ENCODE measurements at places on chromosomes 4 and X. TPM values are rescaled to one million over a fixed set of nuclear protein-coding genes. Genes with fewer than 3 reads are reported as not detected.

- no peak for DNase-seq
Measured at GRCh38 chrX:100296183-100296753, 113.8 kb downstream of the PCDH19 start.

DNA sequence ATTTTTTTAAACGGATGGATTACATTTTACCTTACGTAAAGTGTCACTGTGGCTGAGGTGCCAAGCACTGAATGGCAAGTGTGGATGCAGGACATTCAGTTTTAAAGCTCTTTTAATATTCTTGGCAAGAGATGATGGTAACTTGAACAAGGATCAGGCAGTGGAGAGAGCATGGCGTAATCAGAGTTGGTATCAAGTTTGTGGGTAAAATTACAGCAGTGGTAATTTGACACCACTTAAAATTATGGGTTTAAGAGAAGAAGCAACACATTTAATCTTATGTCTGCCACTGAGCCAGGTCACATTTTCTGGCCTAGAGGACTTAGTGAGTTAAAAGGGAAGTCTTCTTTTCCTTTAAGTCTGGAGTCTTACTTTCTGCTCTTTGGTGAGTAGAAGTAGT is 100.5 kb downstream of the NAA11 start:
- DNase-seq, result no peak

DNA sequence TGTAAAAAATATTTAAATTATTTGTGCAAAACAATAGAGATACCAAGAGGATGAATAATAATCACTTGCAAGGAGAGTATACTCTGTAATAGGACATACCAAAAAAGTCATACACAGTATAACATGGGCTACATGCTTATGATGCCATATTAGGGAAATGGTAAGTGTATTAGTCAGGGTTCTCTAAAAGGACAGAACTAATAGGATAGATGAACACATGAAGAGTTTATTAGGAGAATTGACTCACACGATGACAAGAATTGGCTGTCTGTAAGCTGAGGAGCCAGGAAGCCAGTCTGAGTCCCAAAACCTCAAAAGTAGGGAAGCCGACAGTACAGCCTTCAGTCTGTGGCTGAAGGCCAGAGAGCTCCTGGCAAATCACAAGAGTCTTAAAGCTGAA is 151.2 kb downstream of the DTHD1 start:
- DNase-seq, result no peak

GRCh38 chrX:34810916-34811315 is 131.7 kb upstream of the FAM47B start:
- no peak for DNase-seq

- DNase-seq, result peak; percentile 75
Measured at GRCh38 chr4:48906206-48907173, at the start of gene OCIAD2. Gene OCIAD2 (minus strand): TSS chr4:48906774. CDS start chr4:48904549, 2,225 bp downstream.

DNA sequence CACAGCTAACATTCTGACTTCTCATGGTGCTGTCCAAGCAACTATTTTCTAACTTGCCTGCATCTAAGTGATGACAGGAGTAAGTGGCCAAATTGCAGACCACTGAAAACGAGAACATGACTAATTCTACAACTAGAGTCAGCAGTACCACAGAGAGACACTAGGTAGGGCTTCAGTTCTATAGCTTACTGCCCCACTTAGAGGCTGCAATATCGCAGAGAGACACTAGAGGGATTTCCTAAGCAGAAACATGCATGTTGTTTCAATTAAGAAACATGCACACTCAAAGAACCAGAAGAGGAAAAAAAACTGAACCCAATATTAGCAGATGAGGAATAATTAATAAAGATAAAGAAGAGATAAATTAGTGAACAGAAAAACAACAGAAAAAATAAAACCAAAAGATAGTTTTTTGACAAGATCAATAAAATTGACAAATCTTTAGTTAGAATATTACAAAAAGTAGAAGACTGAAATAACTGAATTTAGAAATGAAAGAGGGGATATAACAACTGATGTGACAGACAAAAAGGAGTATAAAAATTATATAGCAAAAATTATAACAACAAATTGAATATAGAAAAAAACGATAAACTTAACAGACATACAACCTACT is 100.8 kb downstream of the SPIN4 start:
- peak; percentile 21 for DNase-seq

DNA sequence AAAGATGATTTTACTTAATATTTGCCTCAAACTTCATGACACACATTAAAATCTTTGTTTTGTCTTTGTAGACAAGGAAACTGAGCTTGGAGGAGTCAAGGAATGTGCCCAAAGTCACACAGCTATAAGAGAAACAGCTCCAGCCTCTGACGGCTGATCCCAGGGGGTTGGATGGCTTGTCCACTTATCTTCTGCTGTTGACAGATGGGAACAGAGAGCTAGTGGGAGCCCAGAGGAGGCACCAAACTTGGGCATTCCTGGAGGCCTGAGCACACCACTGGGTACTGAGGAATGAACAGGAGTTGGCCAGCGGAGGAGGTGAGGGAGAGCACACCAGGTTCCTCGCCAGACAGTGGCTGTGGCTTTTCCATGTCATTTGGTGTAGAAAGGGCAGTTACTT is 56.4 kb upstream of the GPR78 start:
- DNase-seq, result no peak

DNA sequence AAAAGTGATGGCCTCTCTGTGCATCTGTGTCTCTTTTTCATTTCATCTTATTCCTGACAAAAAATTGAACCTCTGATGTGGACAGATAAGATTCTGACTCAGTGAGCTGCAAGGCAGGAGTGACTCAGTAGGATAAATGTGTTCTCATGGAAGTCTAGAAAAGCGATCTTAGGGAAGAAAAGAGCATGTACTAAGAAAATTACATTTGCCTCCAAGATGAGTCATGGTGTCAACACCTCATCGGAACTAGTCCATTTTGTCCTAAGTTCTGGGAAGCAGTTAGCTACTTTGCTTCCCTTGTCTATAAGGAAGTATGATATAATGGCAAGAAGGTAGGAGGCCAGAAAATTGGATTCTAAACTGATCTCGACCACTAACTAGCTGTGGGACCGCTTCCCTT is 83.5 kb upstream of the AFF2 start:
- no peak for DNase-seq

DNA sequence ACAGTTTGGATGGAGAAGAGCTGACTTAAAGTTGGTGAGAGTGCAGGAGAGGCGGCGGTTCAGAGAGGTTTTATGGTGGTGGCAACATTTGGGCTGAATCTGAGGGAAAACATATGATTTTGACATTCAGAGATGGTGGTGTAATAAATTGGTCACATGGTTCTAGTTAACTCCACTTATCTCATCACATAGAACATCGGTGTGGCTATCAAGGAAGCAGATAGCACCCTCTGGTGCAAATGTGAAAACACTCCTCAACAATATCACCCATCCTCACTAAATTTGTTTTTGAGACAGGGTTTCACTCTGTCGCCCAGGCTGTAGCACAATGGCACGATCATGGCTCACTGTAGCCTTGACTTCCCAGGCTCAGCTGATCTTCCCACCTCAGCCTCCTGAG is 28.8 kb downstream of the SUPT20HL2 start:
- no peak for DNase-seq

GRCh38 chrX:50721764-50722521 is 92.1 kb downstream of the SHROOM4 start:
- DNase-seq, result no peak

SLC6A14 gene
- polyA plus RNA-seq, result not detected

POU3F4 gene
- polyA plus RNA-seq, result not detected

ZNF157 gene
- polyA plus RNA-seq, result not detected

GPR50 gene
- polyA plus RNA-seq, result not detected

GC gene
- not detected for polyA plus RNA-seq

MFAP3L gene
- 0.10 TPM for polyA plus RNA-seq

All from CD8-positive, alpha-beta memory T cell (primary cell).